Stimulated activated CD4-positive, alpha-beta T cell treated with anti-CD3 and anti-CD28 coated beads, Interleukin-12 subunit alpha, Interleukin-12 subunit beta, amount 100 ng/mL, for 24 hours (primary cell): ENCODE measurements at places on chromosomes 5 and 9.

DNA sequence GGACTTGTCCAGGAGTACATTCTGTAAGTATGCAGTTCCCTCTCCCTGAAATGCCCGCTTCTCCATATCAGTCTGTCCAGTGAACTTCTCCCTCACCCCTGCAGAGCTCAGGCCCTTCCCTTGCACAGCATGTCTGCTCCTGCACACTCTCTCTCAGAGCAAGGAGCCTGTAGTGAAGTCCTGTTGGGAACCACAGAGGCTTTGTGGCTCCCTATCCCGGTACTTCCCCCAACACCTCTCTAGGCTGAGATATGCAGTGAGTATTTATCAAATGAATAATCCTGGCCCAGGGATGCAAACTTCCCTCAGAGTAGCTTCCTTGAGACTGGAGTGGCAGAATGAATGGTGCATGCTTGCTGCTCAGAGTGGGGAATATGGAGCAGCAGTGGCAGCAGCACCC is 48.8 kb downstream of the POC5 start:
- no peak for DNase-seq

DNA sequence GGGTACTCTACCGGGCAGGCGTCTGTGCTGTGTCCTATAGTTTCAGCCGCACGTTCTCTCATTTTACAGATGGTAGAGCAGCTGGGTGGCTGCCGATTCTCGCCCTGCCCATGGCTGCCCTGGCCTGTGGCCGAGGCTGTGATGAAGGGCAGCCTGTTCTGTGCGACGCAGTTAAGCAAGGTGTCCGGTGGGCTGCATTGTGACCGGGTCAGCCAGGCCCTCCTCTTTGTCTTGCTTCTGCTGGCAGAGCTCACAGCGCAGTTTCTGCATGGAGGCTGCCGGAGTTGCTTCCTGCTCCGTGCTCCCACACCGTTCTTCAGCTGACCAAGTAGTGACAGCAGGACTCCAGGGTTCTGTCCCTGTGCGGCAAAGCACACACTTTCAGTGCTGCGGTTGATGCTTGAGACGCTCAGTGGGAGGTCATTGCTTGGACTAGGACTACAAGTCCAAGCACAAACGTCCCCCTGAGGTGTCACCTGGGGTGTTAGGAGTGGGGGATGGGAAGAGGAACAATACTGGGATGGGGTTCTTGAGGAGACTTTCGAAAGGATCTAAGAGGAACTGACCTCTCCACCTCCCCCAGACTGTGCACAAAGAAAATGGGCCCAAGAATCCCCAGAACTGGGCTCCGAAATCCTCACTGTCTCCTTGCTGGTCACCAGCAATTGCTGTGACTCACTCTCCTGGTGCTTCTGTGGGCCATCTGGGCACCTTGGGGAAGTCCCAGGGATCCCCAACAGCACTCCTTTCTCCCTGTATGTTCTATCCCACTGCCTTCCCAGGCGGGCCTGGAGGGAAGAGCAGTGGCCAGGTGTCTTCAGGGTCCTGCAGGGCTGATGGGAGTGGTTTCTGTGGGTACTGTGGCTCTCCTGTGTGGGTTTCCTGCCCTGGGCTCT is 58.2 kb downstream of the GADD45G start:
- DNase-seq, result no peak

DNA sequence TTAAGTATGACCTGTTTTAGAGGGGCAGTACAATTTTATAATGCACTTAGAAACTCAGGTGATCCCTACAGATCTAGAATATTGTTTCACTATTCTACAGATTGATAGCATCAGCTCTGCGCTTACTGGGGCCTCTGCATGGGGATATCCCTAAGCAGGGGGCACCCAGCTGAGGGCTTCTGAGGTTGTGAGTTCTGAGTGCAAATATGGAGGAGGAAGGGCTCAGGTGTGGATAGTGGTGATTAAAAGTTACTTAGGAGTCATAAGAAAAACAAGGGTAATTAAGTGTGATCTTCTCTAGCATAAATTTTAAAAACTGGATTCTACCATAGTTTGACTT is 274.4 kb downstream of the EFNA5 start:
- no peak for DNase-seq

- DNase-seq, result no peak
These were observed 197.2 kb downstream of the PARP8 start for GRCh38 chr5:50863534-50864170.

GRCh38 chr9:123104807-123105206 is 71.3 kb downstream of the GPR21 start:
- no peak for DNase-seq

DNA sequence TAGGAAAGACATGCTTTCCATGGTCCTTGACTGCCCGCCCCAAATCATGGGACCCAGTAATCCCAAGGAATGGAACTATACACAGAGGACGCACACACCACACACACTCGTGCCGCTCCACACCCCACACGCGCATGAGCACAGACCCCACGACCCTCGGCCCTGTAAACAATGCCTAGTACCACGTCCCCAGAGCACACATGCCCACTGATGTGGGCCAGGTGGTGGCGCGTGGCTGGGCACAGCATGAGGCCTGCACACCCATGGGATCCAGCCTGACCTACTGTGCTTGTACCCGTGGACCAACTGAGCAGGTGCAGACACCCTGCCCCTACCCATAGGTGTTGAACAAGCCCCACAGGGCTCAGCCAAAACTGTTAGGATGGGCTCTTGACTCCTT is 739 bp downstream of the DBH start:
- no peak for DNase-seq

GRCh38 chr5:149680810-149681221 is 49.3 kb upstream of the PPARGC1B start:
- DNase-seq, result no peak

GRCh38 chr5:82719368-82719767 is 357.8 kb downstream of the TMEM167A start:
- DNase-seq, result no peak

- no peak for DNase-seq
These were observed 7.2 kb upstream of the MCC start for GRCh38 chr5:113495422-113495841.

DNA sequence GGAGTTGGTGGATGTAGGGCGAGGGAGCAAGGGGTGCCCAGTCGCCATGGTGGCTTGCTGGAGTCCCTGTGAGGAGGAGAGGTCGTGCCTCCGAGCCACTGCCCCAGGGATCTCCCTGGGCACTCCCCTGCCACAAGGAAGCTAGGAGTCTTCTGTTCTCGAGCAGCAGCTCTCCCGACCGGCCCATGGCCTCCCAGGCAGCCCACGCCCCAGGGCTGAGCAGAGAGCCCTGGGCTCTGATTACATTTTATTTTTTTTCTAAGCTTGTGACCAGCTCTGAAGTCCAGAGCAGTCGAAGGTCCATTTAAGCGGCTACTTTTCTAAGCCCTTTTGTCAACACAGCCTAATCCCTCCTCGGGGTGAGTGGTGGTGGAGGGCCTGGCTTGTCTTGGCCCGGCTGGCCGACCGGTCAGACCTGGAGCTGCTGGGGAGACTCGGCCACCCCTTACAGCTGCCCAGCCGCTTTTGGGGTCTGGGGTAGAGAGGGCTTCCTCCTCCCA is 2.1 kb downstream of the RXRA start:
- no peak for DNase-seq

GRCh38 chr9:78881295-78881694 is 584.4 kb downstream of the PSAT1 start:
- DNase-seq, result no peak

GRCh38 chr5:9094582-9094981 is 451.3 kb downstream of the SEMA5A start:
- no peak for DNase-seq

- no peak for DNase-seq
These were observed 13.6 kb downstream of the CSF2 start for GRCh38 chr5:132087176-132087575.

GRCh38 chr9:14907696-14908095 is 2.5 kb downstream of the FREM1 start:
- no peak for DNase-seq

GRCh38 chr5:149654231-149654630 is 72.9 kb downstream of the ARHGEF37 start:
- DNase-seq, result no peak

GRCh38 chr5:113776832-113777525 is 263.5 kb downstream of the YTHDC2 start:
- DNase-seq, result no peak

DNA sequence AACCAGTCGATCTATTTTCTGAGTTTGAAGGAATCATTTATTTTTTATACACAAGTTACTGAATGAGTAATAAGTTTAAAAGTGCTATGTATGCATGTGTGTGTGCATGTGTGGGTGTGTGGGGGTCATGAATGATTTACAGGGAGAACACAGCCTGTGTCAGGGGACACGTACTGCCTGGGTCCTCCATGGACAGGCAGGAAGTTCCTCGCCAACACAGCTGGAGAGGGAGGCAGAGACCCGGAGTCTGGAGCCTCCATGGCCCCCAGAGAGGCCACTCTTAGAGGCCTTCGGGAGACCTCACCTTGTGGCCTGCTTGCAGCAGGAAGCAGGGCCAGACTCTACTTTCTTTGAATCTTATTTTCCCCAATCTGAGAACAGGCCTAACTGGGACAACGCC is 144.7 kb downstream of the GABBR2 start:
- no peak for DNase-seq

DNA sequence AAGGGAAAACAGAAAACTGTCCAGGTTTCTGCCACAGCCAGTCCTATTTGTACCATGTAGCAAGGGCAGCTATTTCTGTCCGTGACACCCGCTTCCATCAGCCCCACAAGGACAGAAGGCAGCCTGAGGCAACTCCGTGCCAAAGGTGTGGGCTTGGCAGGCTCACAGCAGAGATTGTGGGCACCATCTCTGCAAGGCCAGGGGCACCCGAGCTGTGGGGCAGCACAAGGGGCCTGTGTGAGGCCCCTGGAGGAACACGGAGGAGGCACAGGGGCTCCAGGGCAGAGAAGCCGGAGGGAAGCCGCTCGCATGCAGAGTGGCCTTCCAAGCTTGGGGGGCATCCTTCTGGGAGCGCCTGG is 43.5 kb downstream of the COL23A1 start:
- DNase-seq, result no peak

GRCh38 chr5:147822686-147823491 is 8.6 kb downstream of the SPINK1 start:
- no peak for DNase-seq

- no peak for DNase-seq
These were observed 183.2 kb upstream of the DAB2 start for GRCh38 chr5:39608024-39608423.

DNA sequence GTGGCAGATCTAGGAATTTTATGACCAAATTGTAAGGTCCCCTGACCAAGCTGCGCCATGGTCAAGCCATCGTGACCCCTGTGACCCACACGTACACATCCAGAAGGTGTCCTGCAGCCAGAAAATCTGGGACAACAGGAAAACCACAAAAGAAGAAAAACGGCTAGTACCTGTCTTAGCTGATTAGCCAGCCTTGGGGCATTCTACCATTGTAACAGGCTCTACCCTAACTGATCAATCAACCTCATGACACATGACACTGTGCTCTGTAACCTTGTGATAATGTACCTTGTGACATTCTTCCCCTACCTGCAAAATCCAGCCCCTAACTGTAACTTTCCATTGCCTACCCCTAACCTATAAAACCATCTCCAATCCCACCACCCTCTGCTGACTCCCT is 43.6 kb downstream of the SPTLC1 start:
- DNase-seq, result no peak

GRCh38 chr9:125405938-125406809 is 144.5 kb downstream of the GAPVD1 start:
- no peak for DNase-seq

DNA sequence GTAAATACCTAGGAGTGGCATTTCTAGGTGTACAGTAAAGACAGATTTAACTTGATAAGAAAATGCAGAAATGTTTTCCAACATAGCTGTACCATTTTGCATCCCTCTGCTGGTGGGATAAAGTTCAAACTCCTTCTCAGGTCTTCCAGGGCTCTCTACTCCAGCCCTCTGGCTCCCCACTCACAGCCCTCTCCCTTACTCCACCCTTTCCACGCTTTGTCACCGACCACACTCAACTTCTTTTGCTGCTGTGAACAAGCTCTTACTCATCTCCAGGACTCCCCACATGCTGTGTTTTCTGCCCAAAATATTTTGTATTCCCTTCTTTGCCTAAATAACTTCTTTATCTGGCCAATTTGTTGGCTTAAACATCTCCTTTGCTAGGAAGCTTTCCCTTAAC is 90.6 kb upstream of the OSMR start:
- DNase-seq, result no peak

DNA sequence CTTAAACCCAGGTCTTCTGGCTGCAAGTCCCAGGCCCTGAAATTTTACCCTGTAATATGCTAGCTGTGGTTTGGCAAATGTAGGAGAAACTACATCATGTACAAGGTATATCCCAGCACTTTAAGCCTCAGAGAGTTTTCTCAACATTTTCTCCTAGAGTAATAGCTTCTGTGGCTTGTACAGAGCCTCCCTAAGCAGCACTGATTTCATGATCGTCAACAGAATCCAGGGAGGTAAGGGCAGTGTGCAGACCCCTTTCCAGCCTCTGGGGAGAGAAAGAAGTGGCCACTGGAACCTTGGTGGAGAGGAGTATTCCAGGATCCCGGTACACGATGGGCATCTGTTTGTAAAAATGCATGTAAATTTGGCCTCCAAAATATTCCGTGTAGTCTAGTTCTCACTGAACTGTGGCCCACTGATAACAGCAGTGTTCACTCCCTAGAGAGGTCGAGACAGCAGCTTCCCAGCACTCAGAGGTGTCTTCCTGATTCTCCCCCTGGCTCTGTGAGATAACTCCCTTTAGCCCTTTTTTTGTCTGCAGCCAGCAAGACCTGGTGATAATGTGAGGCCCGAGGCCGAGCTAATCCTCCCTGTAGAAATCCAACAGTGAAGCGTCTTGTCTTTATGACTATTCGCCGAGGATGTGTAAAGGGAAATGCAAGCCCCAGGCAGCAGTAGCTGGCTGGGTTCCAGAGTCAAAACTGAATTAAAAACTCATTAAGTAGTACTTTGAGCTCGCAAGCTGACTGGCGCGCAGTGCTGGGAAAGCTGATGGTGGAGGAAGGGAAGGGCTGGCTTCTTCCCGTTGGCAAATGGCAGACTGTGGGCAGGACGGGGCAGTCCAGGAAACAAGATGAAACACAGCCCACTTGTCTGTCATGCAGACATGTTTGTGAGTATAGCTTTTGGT is 59.0 kb downstream of the MAP1B start:
- no peak for DNase-seq

- no peak for DNase-seq
These were observed 59.1 kb upstream of the ALDH1A1 start for GRCh38 chr9:73011956-73012355.
